ENCODE measurements at places on chromosomes 6 and 20. TPM values are rescaled to one million over a fixed set of nuclear protein-coding genes. Genes with fewer than 3 reads are reported as not detected.

The DLK2 gene
- total RNA-seq = 8.9 TPM

The GPRC6A gene
- not detected for total RNA-seq

The WTAP gene
- total RNA-seq = 71.0 TPM

The TAAR9 gene
- total RNA-seq = not detected

The EYS gene
- not detected for total RNA-seq
